ENCODE measurements at places on chromosomes 5 and 9. TPM values are rescaled to one million over a fixed set of nuclear protein-coding genes. Genes with fewer than 3 reads are reported as not detected.

The ADGRD2 gene
- not detected for polyA plus RNA-seq

The UBTD2 gene
- 33.3 TPM for polyA plus RNA-seq

The UBE2QL1 gene
- polyA plus RNA-seq, result not detected

The CYSTM1 gene
- 14.9 TPM for polyA plus RNA-seq

The MATR3 gene
- polyA plus RNA-seq, result 142 TPM

The PCDHGC4 gene
- 0.46 TPM for polyA plus RNA-seq

The CAMK2A gene
- polyA plus RNA-seq, result 0.46 TPM

The SPINK4 gene
- not detected for polyA plus RNA-seq

The BSPRY gene
- not detected for polyA plus RNA-seq

The NOXA1 gene
- 0.06 TPM for polyA plus RNA-seq

The PRUNE2 gene
- polyA plus RNA-seq, result 1.1 TPM

The NDST1 gene
- polyA plus RNA-seq, result 63.2 TPM

The PROB1 gene
- 0.25 TPM for polyA plus RNA-seq

The BTNL3 gene
- polyA plus RNA-seq, result not detected

The TTC23L gene
- polyA plus RNA-seq, result 0.21 TPM
